NCI-H2171 (cell line): ENCODE measurements at places on chromosomes 2 and 18.

- no peak for DNase-seq
Observed at GRCh38 chr2:200435379-200435778, 74.5 kb downstream of the KCTD18 start.

GRCh38 chr2:173076581-173077345 is 1.1 kb downstream of the MAP3K20 start:
- DNase-seq = peak; percentile 22

- no peak for DNase-seq
Observed at GRCh38 chr2:73611193-73611592, 31.0 kb downstream of the NAT8 start.

DNA sequence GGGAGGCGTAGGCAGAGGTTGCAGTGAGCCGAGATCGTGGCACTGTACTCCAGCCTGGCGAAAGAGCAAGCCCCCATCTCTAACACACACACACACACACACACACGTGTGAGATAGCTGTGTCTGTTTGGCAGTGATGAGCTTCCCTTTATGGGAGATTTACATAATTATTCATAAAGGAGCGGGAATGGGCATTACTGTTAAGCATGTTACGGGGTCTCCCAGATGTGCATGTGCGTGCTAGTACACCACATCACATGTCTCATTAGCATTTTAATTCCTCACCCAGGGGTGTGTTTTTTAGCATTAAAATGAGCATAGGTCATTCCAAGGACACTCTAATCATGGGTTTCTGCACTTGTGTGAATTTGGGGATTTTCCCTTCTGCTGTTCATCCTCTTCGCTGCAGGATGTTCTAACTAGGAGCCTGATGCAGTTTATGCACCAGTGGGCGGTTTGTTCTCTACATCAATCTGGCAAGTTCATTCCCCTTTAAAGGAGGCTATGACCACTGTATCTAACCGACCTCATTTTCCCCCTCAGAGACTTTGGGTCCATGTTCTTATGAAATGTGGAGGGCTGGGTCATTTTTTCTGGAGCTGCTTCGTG is 1.0 kb upstream of the FAM178B start:
- no peak for DNase-seq

- no peak for DNase-seq
Observed at GRCh38 chr2:233185330-233185729, 66.1 kb upstream of the ATG16L1 start.

DNA sequence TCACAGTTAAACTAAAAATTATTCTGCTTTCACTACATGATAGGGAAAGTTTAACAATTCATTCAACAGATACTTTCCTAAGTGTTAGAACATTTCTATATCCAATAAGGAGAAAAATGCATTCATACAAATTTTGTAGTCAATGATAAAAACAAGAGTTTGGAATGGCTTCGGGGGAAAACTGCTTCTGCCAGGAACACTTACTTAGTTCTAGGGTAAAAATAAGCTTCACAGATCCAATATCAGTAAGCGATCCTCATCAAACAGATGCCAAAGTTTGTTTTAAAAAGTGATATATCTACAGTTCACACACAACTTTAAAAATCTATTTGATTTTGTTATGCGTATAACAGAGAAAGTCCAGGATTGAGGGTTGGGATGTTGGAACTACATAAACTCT is 199.7 kb downstream of the LRRTM4 start:
- no peak for DNase-seq

DNA sequence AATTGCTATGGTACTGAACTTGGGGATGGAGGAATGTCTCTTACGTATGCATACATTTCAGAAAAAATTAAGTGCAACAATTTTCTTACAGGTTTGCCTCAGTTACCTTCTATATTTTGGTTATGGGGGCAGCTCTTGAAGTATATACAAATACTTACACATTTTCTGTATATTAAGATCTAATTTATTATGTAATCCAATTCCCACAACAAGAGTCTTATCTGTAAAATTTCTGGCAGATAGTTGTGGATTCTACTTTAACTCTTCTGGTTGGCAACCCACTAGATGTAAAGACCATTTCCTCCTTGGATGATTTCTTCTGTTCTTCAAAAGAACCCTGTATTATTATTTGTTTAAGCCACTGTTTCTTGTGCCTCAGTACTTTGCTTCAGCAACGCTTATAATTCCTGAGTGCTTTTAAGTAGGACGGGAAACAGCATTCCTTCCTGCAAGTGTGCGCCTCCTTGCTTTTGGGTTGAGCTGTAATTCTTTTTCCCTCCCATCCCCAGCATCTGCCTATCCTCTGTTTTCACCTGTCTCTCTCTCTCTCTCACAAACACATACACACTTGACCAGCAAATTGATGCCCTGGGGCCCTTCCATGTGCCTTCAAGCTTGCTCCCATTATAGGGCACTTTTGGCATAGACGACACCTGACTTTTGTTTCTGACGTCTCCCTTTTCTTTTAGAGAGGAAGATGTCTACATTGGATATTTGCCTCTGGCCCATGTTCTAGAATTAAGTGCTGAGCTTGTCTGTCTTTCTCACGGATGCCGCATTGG is 61.4 kb downstream of the ACSL3 start:
- DNase-seq = no peak

DNA sequence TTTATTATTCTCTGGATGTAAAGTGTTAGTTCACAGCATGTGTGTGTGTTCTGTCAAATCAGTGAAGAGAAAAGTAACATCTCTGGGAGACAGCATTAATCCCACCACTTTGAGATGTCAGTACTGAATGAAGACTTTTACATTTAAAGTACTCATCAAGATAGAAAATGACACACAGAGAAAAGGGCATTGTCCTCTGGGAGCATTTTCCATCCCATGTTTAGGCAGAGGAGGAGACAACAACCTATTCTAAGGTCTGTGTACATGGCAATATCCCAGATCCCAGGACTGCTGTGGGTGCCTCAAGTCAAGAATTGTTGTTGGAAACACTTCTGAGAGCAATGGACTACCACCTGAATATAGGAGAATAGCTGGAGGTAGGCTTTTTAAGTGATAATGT is 201.5 kb downstream of the PPP1R1C start:
- no peak for DNase-seq

DNA sequence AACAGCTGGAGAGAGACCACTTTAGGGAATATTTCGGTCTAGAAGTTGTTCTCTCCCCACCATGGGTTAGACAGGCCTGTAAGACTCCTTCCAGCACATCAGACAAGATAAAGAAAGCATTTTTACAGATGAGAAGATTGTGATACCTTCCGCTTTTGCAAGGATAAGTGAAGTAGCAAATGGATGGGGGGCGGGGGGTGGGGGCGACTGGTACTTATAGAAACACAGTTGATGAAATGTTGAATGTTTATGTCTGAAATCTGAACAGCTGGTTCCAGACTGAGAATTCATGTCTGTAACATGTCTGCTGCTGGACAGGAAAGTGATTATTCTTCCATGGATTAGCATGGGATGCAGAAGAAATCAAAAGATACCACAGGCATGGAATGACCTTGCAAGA is 90.5 kb upstream of the FN1 start:
- no peak for DNase-seq

GRCh38 chr18:72993250-72993649 is 125.5 kb upstream of the NETO1 start:
- no peak for DNase-seq

- DNase-seq = no peak
Observed at GRCh38 chr2:11903085-11903606, 156.7 kb downstream of the LPIN1 start.

DNA sequence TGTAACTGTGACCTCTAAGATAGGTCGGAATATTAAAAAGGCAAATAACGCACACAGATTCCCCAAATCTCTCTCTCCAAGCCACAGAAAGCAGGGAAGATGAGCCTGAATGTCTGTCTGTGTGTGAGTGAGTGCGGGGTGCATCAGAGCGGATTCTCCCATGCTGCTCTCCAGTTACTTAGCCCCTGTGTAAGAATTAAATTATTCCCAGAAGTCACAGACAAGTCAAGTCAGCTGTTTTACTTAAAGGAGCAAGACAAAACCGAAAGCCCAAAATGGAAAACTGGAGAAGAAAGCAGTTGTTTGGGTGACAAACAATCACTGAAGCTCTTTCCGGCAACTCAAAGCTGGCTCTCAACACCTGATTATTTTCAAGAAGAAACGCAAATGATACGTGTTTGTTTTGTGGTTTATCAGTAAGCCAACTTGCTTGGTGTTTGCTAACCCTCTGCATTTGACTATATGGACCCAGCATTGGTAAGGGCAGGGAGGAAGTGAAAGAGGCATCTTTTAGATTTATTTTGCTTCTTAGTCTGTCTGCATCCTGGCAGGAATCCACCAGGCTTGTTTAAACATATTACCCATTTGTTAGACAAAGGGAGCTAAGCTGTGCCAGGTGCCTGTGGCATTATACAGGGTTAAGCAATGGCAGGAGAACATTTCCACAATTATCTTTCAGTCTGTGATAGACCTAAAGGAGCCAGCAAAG is 121.5 kb upstream of the CREB1 start:
- peak; percentile 19 for DNase-seq

GRCh38 chr18:58446391-58447060 is 182.4 kb downstream of the ALPK2 start:
- no peak for DNase-seq

- peak; percentile 21 for DNase-seq
Observed at GRCh38 chr18:43049021-43049420, 66.5 kb downstream of the RIT2 start.

GRCh38 chr2:241859017-241859435 is 332 bp upstream of the PDCD1 start:
- DNase-seq = no peak

GRCh38 chr18:79406708-79407107 is 11.0 kb downstream of the NFATC1 start:
- DNase-seq = no peak

GRCh38 chr2:64036034-64036705 is 16.9 kb upstream of the VPS54 start:
- DNase-seq = no peak

DNA sequence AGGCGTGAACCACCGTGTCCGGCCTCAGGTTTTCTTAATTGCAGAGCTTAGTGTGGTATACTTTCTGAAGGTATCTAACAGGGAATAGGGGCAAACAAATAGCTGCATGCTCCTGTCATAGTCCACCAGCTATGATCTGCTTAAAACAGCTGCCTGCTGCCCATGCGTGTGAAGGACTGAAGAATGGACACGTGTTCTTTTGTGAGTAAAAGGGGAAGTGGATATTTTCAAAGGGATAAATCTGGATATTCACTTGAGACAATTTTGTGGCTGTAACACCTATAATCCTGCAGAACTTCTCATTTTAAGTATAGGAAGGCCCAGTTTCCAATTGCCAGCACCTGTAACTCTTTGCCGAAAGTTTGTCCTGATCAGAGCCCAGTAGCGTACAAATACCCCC is 44.7 kb downstream of the TRPM8 start:
- DNase-seq = no peak

GRCh38 chr2:71125506-71126294 is 4.3 kb downstream of the MCEE start:
- no peak for DNase-seq

GRCh38 chr18:59927246-59927825 is 27.5 kb downstream of the PMAIP1 start:
- no peak for DNase-seq

- no peak for DNase-seq
Observed at GRCh38 chr2:197952540-197953202, 148.3 kb downstream of the PLCL1 start.

DNA sequence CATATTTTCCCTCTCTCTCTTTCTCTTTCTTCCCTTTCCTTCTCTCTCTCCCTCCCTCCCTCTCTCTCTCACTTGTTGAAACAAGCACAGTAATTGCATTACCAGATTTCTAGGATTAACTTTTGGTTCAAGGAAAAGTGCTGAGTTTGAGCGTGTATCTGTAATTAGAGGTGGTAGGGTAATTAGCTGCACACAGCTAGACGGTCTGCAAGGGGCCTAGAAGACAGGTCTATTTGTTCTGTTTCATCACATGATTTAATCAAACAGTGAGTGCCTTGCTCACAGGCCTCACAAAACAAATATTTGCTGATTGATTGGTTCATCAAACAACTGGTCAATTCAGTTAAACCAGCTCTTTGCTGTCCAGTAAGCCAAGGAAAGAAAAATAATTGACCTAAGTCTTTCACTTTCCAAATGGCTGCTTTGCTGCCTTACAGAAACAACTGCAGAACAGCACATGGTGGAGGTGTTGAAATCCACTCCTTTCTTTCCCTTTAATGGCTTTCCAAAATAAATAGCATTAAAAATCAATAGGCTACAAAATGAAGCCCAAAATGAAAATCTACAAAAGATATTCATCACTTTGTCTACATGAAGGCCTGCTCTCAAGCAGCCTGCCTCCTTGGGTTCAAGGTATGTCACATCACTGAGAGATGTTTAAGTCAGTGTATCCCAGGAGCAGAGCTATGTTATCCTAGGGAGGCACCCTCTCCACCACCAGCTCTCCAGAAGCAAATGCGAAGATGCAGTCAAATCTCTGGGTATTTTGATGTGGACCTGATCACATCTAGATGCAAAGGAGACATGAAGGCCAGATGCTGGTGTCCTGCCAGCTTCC is 264.4 kb upstream of the SIX2 start:
- no peak for DNase-seq

DNA sequence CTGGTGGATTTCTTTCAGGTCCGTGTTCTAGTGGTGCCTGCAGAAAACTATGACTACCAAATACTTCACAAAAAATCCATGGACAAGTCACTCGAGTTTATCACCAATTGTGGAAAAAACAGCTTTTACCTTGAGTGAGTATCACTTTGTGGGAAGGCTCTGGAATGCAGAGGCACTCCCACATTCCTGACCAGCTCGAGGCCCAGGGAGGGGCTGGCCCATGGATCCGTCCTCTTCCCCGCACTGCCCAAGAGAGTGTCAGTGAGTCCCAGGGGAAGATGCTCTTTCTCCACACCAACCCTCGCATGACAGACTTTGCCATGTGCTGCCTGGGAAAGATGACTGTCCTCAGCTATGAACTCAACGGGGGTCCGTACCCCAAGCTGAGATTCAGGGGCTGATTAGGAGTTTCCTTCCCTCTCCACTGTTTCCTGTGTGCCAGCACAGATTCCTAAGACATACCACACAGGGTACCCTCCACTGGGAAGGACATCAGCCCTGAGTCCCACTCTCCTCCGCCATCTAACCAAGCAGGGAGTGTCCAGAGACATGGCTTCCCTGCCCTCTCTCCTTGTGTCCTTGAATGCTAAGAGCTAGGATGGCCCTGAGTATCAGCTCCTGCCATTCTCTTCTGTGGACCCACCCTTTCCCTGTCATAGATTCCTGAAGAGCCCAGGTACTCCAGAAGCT is 155.9 kb downstream of the LAMA3 start:
- no peak for DNase-seq

DNA sequence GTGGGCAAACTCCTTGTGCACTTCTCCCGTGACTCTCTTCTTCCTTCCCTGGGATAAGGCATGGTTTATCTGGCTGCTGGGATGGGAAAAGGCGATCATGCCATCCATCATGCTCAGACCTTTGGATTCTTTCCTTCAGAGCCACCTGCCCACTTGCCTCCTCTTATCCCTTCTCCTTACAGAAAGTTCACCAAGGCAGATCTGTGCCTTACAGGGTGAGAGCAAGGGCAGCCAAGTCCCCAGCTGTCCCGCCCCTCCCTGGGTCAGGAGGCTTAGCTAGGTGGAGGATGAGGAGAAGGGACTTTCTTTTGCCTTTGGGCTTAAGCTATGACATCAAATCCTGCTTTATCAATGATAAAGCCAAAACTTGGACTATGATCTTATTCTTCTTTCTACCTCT is 47.6 kb downstream of the KCNE4 start:
- DNase-seq = no peak

- DNase-seq = no peak
Observed at GRCh38 chr2:196249860-196250259, 78.5 kb upstream of the STK17B start.
